D341Med (cell line): ENCODE measurements at places on chromosomes 13 and 19.

GRCh38 chr13:26721251-26722121 is 39.1 kb downstream of the GPR12 start:
- DNase-seq = no peak

- DNase-seq = no peak
These were observed 3.3 kb downstream of the MLLT1 start for GRCh38 chr19:6276447-6276846.

GRCh38 chr13:64248371-64249065 is 2832.9 kb upstream of the PCDH20 start:
- DNase-seq = no peak

DNA sequence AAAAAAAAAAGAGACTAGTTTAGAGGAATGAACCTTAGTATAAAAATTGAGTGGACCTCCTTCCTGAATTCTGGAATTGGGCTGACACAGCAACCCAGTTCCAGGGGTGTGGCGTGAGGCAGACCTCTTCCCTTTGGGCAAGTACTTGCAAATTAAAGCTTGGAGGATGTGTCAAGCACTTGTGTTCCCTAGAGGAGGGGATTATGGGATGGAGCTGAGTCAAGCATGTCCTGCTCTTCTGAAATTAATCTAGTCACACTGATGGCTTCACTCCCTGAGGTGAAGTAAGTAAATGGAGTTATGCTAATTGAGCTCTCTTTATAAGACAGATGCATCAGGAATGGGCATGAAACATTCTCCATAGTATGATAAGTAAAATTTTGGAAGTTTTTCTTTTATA is 107.7 kb upstream of the HTR2A start:
- no peak for DNase-seq

DNA sequence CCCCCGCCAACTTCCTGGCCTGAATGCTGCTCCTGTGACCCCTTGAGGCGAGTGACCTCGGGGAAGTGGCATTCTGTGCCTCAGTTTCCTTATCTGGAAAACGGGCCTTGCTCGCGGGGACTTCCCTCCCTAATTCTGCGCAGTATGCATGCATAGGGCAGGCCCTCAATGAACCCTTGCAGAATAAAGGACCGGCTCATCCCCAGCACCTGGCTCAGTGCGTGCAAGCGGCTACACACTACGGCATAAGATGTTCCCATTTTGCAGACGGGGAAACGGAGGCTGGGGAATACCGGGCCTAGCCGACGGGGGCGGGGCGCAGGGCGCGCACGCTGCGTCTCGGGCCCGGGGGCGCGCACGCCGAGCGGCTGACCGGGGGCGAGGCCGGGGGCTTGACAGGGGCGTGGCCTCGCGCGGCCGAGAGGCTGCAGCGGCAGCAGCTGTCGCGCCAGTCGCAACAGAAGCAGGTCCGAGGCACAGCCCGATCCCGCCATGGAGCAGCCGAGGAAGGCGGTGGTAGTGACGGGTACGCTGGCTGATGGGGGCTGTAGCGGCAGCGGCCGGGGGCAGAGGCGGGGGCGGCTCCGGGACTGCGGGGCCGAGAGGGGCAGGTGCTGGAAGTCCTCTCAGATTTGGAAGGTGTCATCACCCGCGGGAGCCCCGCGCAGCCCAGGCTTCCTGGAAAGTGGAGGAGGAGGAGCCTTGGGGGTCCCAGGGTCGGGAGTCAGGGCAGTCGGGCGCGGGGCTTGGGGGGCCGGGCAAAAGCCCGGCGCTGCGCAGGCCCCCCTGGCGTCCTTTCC is at the start of gene PGPEP1:
Gene PGPEP1, plus strand, starts transcription at position 409 of the 800 bp plus-strand sequence. Its CDS starts 84 bp downstream, at position 493.
- DNase-seq = peak; percentile 95

GRCh38 chr13:37597477-37598025 is 1.0 kb downstream of the POSTN start:
- no peak for DNase-seq

DNA sequence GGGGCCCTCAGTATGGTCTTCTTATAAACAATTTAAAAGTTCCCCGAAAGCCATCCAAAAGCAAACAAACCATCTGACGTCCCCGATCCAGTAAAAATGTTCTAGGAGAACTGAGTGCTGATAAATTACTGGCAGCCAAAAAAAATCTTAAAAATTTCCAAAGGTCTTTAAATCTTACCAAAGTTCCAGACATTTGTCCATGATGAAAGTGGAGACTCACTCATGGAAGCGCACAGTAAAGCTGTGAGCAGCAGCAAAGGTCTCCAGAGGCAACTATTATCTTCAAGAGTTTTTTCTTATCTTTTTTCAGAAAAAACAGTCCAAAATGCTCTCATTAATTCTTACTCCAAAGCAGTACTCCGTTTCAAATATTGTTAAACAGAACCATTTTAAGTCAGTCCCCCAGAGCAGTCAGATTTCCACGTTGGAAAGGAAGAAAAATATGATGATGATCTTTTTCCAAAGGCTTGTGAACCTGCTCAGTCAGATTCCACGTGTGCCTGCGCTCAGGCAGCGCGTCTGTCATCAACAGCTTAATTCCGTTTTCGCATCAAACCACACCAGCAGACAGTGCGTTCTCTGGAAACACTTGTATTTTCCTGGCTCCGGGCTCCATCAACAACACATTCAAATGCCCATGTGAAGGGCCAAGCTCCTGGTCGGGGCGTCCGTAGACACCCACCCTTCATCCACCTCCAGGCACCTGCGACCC is 85.4 kb downstream of the COL4A1 start:
- DNase-seq = no peak

GRCh38 chr13:68125087-68125480 is 894.9 kb upstream of the PCDH9 start:
- DNase-seq = no peak

DNA sequence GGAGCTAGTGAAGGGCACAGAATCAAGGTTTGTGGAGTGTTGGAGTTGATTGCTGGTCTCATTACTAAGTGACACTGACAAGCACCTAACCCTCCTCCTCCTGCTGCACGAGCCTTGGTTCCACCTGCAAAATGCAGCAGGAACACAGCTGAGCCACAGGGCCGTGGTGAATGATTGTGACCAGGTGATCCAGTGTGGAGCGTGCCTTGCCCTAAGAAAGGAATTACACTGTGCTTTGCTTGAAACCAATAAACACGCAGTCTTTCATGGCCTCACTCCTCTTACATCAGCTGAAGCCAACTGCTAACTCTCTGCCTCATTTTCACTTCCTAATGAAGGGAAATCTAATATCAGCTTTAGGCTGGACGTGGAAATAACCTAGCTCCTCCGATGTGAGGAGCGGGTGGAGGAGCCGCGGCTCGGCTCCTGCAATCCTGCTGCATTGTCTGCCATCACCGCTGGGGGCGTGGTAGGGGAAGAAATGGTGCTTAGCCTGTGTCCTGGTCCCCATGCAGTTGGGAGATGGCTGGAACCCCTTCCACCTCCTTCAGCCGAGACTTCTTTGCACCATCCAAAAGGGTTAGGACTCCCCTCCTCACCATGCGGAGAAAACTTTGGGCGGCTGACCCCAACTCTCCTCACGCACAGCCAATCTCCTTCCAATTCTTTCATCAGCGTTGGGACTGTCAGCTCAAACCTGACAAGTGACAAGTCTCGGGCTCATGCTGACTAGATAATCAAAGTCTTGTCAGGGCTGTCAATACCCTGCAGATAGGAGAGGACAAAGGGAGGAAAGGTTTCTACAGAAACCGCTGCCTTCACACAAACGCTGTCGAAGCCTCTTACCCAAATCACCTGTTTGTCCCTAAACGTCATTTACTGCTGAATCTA is 427.9 kb downstream of the ZNF536 start:
- DNase-seq = peak; percentile 87
